Kidney epithelial cell (primary cell): ENCODE measurements at places on chromosomes 1 and 21. TPM values are rescaled to one million over a fixed set of nuclear protein-coding genes. Genes with fewer than 3 reads are reported as not detected.
A peak's percentile ranks its signal among the peaks of the same experiment; 100 is the strongest.

Gene OR2L8
- not detected in 2 replicates for total RNA-seq

DNA sequence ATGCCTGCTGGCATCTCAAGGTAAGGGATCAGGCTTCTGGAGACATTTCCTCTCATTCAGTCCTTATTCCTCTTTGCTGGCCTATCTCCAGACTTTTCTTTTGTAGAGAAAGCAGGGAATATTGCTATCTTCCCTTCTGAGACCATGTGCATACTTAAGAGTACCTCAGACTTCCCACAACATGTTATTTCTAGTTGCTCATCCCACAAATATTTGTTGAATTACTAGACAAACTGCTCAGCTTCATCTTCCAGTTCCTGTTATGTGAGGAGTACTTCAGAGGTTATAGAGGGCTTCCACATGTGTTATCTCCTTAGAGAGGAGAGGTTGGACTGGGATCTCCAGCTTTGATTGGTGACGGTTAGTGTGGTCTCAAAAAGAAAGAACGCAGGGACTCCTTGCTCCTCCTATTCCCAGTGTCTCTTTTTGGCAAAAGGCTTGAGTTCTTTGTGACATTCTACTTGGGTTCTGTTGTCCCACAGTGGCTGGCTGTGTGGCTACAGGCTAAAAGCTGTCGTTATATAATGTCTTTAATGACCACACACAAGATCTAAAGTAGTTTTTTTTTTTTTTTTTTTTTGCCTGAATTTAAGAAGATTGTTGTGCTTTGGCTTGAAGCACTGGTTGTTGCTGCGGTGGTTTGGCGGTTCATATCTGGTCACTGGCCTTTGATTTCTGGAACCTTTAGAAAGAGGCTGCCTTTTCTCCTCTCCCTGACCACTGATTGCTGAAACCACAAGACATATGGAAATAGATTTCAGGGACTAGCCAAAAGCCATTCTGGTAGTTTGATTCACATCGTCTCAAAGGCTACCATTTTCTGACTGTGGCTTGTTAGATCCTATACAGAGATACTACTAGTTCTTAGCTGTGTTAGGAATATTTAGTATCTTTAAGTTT lies 78.7 kb downstream of the FGGY start:
- peak; percentile 87 for DNase-seq

DNA sequence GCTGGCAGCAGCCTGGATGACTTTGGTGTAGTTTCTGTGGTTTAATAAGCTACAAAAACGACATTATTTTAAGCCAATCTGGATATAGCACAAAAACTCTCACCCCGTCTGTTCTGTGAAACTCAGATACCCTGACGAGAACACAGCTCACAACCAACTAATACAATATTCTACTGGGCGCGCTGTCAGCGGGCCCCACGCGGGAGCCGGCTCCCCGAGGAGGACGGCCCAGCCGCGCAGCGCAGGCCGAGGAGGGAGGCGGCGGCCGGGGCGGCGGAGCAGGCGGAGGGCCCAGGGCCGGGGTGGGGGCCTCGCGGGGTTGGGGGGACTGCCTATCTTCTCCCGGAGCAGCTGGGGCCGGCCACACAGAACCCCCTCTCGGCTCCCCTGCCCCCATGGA lies 87.2 kb upstream of the POU3F1 start:
- no peak for DNase-seq

DNA sequence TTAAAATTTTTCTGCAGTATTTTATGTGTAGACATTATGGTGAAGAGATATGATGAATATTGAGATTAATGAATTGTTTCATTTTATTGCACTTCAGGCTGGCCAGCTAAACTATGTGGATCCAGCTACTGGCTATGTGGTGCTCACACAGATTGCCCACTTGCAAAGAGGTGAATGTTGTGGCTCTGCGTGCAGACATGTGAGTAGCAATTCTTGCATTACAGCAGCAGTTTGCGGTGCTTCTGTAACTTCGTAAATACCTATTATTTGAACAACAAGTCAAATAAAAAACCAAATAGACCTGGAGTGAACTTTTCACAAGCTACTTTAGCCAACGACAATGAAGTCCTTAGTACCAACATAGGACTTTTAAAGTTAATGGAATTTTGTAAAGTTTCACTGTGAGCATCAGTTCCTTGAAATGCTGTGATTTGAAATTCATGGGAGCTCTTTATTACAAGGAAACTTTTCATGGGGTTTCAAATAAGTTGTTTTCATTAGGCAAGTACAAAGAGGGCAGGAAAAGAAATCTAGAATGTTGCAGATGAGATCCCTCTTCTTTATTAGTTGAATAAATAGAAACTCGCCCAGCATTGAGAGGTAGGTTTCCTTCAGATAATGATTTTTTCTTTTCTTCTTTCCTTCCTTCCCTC lies 3.4 kb downstream of the C1orf53 start:
- DNase-seq, result no peak

DNA sequence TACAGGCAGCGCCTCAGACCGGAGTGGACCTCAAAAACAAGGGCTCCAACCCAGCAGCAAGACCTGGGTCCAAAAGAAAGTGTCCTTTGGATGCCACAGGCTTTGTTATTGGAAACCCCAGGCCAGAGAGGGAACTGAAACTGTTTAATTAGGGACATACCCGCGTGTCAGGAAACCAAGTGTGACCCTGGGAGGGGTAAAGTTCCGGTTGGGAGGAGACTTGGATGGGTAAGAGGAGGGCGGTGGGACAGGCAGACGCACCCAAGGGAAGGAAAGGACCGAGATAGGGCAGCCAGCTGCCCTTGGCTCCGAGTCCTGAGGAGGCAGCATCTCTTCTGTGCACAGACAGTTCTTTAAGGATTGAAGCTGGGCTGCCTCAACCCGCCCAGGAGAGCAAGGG lies 71.4 kb downstream of the CDC7 start:
- no peak for DNase-seq

- no peak for DNase-seq
Measured at GRCh38 chr1:207807326-207807689, 55.5 kb downstream of the CD46 start.

DNA sequence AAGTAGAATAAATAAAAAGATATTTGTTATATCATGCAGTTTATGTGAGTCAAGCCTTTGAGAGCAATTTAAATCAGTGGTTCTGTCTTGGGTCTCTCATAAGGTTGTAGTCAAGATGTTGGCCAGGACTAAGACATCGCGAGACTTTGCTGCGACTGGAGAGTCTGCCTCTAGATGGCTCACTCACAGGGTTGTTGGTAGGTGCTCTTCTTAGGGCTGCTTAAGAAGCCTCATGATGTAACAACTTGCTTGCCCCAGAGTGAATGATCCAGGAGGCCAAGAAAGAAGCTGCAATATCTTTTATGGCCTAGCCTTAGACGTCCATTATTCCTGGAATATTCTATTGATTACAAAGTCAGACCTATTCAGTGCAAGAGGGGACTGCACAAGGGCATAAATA lies 73.1 kb upstream of the CACHD1 start:
- DNase-seq, result no peak

GRCh38 chr1:228527596-228527995 lies 40.4 kb downstream of the RNF187 start:
- no peak for DNase-seq

- no peak for DNase-seq
Measured at GRCh38 chr1:48817505-48818114, 40.9 kb upstream of the BEND5 start.
